ENCODE measurements at places on chromosomes 12 and 14. TPM values are rescaled to one million over a fixed set of nuclear protein-coding genes. Genes with fewer than 3 reads are reported as not detected.

DNA sequence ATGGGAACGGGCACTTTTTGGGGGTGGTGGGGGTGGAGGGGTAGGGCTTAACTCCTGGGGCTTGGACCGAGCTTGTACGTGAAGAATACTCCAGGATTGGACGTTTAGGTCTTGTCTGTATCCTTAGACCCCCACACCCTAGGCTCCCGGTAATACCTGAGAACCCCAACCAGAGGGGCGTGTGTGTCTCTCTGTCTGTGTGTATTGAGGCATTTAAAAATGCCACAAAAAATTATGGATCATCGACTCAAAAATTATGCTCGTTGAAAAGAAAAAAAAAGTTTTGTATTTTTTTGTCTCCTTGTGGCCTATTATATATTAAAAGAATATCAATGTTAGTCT lies 459 bp downstream of the PPFIBP1 start:
- H3K4me3 ChIP-seq = peak overlapping the region; percentile 95
- no peak overlapping the region for H3K27ac ChIP-seq
- H3K36me3 ChIP-seq = peaks cover under 1% of the 10 kb centered on the region
- no peak for DNase-seq

- DNase-seq = no peak
- no peaks in the 10 kb centered on the region for H3K36me3 ChIP-seq
- H3K4me1 ChIP-seq = no peaks in the 10 kb centered on the region
- no peak overlapping the region for H3K4me3 ChIP-seq
- H3K27ac ChIP-seq = no peak overlapping the region
- no peaks in the 10 kb centered on the region for H3K27me3 ChIP-seq
Observed at GRCh38 chr14:45699471-45699870, 446.5 kb upstream of the MIS18BP1 start.

The LYZ gene
- 134 TPM for total RNA-seq

The MYO1H gene
- total RNA-seq = not detected

- DNase-seq = no peak
- peaks cover 19% of the 10 kb centered on the region for H3K27me3 ChIP-seq
- no peaks in the 10 kb centered on the region for H3K36me3 ChIP-seq
- H3K27ac ChIP-seq = no peak overlapping the region
Observed at GRCh38 chr14:104209985-104210816, 71.8 kb downstream of the KIF26A start.

- no peak overlapping the region for H3K4me3 ChIP-seq
- DNase-seq = no peak
- peaks cover 4% of the 10 kb centered on the region for H3K36me3 ChIP-seq
- H3K27me3 ChIP-seq = no peaks in the 10 kb centered on the region
Observed at GRCh38 chr14:102973706-102974285, 51.3 kb downstream of the AMN start.

The SPIC gene
- not detected for total RNA-seq

GRCh38 chr14:43541356-43541755 lies 965.7 kb downstream of the FSCB start:
- H3K4me3 ChIP-seq = no peak overlapping the region
- H3K4me1 ChIP-seq = no peaks in the 10 kb centered on the region
- no peaks in the 10 kb centered on the region for H3K27me3 ChIP-seq

Measured in T-helper 17 cell (primary cell).